ENCODE measurements at places on chromosomes 1 and 21.

DNA sequence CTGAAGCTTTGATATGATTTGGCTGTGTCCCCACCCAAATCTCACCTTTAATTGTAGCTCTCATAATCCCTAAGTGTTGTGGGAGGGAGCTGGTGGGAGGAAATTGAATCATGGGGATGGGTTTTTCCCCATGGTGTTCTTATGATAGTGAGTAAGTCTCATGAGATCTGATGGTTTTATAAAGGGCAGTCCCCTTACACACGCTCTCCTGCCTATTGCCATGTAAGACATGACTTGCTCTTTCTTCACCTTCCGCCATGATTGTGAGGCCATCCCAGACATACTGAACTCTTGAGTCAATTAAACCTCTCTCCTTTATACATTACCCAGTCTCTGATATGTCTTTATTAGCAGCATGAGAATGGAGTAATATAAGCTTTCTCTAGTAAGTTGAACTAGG is 261.9 kb downstream of the HLX start:
- DNase-seq: no peak

DNA sequence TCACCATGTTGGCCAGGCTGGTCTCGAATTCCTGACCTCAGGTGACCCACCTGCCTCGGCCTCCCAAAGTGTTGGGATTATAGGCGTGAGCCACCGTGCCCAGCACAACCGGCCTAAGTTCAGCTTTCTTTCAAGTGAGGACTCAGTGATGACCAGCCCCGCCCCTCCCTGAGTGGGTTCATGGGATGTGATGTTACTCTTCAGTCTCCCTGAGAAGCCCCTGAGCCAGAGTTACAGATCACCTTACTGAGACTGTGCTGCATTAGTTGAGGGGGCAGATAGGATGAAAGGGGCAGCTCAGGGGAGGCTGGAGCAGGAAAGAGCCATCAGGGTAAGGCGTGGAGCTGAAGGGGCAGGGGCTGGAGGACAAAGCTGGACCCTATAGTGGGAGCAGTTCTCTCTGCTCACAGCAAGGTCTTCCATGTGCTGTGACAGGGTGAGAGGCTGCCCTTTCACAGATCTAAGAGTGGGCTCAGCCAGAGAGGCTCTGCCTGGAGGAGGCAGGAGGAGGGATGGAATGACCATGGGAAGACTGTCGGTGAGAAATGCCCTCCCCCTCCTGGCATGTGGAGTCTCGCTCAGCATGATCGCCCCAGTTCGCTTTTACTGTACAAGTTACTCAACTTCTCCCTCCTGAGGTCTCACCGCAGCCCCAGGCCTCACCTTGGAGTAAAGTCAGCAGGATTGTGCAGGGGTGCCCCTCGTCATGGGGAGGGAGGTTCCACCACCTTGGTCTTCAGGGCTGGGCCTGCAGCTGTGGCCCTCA is 13.4 kb downstream of the SH2D2A start:
- no peak for DNase-seq

- no peak for DNase-seq
These were observed 59.8 kb upstream of the KCNK2 start for GRCh38 chr1:215022741-215023141.

DNA sequence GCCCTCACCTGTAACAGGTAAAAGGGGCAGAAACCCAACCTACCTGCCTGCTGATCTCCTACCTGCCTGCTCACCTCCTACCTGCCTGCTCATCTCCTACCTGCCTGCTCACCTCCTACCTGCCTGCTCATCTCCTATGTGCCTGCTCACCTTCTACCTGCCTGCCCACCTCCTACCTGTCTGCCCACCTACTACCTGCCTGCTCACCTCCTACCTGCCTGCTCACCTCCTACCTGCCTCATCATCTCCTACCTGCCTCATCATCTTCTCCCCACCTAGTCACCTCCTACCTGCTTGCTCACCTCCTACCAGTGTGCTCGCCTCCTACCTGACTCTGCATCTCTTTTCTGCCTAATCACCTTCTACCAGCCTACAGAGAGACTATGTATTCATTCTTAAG is 452.9 kb downstream of the MATN1 start:
- DNase-seq: no peak

DNA sequence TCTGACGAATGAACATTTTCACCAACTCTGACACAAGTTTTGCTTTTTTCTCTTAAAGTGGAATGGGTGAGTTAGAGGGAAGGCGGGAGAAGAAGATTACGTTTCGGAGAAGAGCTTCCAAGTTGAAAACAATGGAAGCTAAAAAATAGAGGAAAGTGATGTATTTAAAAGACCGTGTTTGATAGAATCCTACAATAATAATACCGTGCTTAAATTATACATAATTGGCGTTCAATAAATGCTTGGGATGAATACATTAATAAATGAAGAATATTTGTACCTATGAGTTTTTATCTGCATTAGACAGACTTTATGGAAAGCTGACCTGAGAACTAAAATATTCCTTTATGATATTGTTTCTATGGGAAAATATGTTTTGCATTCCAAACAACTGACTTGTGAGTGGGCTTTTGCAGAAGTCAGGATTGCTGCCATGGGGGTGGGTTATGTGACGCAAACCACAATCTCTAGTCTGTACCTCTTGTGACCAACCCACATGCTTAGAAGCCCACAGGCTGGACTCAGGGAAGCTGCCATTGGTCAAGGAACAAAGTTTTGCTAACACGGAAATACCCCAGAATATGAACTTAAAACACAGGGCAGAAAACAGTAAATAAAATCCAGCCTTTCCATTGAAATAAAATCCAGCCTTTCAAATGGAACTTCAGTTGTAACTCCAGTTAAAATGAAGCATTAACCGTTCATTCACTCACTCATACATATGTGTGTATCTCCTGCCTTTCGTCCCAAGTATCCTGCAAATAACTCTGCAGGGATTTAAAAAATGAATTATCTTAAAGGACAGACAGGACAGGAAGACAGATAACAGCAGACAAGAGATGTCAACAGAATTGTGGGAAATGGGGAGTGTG is 21.3 kb upstream of the ATF3 start:
- DNase-seq: no peak

DNA sequence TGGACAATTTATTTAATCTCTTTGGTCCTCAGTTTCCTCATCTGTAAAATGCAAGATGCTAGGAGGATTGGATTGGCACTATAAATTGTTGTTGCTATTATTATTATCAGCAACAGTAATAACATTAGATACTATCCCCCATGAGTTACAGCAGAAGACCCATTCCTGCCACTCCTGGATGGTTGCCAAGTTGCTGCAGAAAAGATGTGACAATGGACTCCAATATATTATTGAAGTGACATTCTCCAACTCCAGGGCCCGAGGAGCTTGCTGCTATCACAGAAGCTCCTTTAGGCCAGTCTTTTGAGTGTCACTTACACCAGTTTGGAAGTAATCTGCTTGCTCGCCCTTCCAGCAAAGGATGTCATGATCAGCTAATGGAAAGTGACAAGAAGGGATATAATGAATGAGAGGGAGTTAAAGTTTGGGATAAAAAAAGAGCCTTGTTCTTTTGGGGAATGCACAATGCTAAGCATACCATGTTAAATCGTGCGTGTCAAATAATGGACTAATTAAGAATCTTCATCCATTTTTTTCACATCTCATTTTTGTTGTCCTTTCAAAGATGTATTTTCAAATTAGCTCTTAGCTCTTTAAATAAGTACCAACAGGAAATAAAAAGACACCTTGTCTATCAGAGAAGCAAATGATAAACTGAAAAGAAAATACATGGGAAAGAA is 19.5 kb upstream of the PROX1 start:
- DNase-seq: no peak

DNA sequence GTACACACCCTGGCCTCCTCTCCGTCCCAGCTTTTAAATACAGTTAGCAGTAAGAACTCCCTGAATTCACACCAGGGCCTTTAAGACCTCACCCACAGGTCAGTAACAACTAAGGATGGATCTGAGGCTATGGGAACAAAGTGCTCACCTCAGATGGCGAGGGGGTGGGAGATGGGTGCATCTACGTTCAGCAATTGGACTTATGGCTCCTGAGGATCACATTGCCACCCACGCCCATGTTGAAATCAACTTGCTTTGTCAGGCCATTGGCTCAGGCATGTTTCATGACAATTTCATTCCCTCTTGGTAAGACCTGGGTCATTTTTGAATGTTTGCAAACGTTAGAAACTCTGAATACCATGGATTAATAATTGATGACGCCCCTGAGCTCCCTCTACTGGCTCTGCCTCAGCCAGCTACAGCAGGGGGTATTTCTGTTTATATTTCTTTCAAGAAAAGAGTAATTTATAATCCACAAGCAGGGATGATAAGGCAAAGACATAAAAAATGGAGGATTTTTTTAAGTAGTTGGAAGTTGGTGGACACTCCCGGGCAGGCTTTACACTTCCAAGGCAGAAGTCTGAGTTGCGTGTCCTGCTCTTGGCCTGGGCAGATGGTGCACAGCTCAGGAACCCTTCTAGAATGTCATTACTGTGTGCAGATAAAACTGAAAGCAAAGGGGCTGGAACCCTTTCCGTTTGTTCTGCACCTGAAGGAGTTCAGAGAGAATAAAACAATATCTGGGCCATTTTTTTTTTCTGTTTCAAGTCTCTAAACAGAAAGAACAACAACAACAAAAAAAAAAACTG is 13.7 kb upstream of the LBR start:
- no peak for DNase-seq

DNA sequence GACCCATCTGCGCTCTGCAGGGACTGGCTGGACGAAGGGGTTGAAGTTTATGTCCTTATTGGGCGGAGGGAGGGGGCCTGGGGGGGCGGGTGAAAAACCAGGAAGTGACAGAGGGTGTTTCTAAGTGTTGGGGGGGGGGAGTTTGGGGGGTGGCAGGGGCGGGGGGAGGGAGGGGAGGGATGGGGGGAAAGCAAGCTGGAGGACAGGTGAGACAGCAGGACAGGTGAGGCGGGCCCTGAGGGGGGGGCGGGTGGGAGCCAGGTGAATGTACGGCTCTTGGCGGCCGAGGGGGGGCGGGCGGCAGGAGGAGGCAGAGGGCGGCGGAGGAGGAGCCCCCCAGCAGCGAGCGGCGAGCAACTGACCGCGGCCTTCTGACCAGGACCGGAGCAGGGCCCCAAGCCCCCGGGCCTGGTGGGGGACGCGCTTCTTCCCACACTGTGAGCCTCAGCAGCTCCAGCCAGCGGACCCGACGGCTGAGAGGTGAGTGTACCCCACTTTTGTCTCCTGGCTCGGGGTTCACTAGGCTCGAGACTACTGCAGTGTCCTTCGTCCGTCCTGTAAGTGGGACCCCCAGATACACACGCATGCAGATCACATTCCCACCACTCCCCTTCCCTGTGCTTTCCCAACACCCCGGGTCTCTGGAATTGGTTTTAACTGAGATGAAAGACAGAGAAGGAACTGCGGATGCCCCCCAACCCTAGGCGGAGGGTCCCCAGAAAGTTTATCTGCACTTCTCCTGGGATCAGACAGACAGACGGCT is at the start of gene ZBTB7B:
Gene ZBTB7B, plus strand, starts transcription at position 339 of the 763 bp plus-strand sequence. CDS start 11,859 bp downstream, outside the sequence.
- DNase-seq: no peak

DNA sequence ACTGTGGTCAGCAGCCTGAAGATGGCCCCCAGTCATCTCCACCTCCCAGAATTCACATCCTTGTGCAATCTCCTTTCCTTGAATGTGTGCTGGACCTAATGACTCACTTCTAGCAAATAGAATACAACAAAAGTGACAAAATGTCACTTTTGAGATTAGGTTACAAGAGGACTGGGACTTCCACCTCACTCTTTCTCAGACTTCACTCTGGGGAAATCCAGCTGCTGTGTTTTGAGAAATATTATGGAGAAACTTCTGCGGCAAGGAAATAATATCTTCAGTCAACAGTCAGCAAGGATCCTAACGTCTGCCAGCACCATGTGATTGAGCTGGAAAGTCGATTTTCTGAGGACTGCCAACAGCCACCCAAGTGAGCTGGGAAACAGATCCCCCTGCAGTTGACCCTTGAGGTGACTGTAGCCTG is 70.5 kb upstream of the GADD45A start:
- DNase-seq: no peak

DNA sequence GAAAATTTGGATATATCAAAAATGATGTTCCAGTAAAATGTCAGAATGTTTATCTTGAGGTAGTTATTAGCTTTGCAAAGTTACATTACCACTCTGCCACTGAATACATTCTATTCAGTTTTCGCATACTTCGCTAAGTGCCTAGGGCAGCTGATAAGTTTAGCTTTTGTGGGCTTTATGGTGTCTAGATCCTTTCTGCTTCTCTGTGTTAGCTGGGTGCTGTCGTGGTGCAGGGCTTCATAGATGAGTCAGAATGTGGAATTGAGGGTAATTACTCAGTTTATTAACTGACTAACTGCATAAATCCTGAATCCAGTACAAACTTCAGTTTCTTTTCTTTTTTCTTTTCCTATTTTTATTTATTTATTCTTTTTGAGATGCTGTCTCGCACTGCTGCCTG is 21.5 kb downstream of the NCAM2 start:
- DNase-seq: no peak

DNA sequence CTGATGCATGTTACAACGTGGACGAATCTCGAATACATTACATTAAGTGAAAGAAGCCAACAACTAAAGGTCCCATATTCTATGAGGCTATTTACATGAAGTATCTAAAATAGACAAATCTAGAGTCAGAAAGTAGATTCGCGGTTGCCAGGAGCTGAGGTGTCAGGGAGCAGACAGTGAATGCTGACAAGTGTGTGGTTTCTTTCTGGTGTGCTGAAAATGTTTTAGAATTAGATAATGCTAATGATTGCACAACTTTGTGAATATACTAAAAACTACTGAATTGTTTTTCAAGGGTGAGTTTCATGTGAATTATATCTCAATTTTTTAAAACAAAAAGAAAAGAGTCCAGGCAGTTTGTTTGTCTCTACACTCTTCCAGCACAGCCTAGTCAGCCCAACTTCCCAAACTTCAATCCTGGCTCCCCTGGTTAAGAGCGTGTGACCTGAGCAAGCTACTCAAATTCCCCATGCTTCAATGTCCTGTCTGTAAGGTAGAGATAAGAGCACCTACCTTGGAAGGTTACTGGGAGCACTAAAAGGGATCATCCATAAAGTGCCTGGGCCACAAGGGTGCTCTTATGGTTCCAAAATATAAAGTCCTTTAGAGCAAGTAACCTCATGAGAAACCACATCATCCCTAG is 20.9 kb downstream of the HLCS start:
- DNase-seq: no peak
